NCI-H1417 treated with DMSO at 0.1 percent for 48 hours (cell line): ENCODE measurements at places on chromosomes 4 and X.

DNA sequence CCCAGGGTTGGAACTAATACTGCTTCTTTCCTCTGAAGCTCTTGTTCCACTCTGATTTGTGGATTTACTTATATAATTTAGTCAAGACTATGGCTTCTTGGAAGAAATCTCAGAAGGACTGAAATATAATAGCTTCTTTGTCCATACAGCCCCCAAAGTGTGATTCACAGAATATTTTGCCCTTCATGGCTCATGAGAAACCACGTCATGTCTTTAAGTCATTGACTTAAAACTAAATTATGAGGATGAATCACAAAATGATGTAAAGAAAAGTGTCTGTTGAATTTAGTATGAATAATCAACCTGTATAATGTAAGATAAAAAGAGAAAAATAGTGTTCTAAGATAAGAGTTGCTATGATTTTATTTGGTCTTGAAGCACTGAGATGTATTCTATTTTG lies 43.3 kb upstream of the AGA start:
- no peak for DNase-seq

DNA sequence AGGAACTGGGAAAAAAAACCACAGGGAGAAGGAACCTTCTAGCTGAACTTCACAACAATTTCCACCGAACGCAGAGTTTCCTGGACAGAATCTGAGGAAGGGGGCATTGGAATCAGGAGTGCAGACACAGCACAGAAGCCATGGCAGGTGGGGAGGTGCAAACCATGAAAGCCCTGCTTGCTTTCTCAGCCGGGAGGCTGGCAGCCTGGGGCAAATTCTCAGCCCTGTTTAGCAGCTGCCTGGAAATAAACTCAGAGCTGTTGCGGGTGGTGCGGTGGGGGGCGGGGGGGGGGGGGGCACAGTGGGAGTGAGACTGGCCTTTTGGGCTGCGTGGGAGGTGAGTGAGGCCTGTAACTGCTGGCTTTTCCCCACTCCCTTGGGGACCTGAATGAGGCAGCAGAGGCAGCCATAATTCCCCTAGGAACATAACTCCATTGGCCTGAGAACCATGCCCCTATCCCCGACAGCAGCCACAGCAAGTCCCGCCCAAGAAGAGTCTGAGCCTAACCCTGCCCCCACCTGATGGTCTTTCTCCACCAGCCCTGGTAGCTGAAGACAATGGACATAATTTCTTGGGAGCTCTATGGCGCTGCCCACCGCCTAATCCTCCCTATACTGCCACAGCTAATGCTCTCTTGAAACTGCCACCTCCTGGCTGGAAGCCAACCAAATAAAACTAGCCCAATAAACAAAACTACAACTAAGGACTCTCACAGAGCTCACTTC lies 176.3 kb downstream of the FAM13A start:
- DNase-seq, result no peak

DNA sequence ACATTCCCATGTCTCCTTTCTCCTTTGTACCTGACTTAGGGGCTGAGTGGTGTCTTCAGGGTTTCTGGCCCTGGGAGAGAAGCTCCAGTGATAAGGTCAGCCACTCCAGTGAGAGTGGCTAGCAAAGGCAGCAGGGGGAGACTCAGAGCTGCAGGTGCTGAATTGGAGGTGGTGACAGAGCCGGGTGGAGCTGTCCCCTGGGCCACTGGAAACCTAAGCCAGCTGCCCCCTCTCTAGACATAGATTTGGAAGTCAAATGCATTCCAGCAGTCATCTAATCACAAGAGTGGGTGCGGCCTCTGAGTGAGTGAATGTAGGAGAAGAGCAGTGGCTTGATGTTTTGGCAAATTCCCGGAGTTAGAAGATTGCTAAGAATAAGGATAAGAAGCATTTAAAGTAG lies 28.5 kb downstream of the TRIM2 start:
- DNase-seq, result no peak

- DNase-seq, result no peak
These were observed 21.6 kb downstream of the NYX start for GRCh38 chrX:41468647-41469323.

DNA sequence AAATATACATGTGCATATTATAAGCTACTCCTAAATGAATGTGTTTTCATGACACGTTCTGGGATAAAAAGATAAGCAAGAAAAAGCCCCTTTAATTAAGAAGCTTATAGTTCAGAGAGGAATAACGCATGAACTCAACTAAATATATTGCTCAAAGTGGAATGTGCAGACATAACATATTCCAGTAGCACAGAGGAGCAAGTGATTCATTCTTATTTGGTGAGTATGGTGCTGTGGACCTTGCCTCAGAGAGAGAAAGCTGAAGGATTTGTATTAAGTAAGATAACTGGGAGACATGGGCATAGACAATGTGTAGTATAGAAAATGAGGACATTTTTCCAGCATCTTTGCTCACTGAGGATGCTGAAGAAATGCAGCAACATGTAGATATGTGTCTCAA lies 76.8 kb downstream of the CFAP299 start:
- DNase-seq, result no peak

GRCh38 chr4:112105201-112105969 lies 39.9 kb upstream of the FAM241A start:
- DNase-seq, result no peak

GRCh38 chrX:82218361-82218760 lies 1016.5 kb downstream of the SH3BGRL start:
- DNase-seq, result peak; percentile 0

DNA sequence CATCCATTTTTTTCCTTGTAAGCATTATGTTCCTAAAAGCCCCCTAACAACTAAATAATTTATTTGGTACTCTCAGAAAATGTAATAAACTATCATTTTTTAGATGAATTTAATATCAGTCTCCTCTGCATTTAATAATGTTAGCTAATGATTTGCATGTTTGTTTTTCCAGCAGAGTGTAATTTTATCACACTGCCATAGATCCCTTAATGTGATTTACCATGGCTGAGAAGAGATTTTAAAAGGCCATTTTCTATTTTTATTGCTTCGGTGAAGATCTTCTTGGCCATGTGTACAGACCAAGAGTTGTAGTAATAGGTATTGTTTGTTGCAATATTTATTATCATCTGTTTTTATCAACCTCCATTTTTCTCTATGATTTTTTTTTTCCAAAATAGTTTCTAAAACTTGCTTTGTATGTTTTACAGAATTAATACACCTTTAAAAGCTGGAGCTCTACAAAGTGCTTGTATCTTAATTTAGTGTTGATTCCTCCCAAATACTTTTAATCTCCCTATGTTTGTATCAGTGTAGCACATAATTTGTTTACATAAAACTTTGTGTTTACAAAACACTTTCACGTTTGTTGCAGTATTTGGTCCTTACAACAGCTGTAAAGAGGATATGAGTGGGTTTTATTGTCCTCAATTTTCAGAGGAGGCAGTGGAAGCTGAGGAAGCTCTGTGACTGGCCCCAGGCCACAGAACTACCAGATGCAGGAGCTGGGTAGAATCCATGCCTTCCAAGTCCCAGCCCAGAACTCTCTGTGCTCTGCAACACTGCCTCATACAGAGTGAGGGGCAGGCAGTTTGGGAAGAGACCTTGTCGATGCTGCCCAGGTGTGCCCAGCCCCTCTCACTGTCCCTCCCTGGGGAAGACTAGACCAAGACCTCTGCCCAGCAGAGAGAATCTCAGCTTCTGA lies 58.1 kb downstream of the FAM114A1 start:
- no peak for DNase-seq

DNA sequence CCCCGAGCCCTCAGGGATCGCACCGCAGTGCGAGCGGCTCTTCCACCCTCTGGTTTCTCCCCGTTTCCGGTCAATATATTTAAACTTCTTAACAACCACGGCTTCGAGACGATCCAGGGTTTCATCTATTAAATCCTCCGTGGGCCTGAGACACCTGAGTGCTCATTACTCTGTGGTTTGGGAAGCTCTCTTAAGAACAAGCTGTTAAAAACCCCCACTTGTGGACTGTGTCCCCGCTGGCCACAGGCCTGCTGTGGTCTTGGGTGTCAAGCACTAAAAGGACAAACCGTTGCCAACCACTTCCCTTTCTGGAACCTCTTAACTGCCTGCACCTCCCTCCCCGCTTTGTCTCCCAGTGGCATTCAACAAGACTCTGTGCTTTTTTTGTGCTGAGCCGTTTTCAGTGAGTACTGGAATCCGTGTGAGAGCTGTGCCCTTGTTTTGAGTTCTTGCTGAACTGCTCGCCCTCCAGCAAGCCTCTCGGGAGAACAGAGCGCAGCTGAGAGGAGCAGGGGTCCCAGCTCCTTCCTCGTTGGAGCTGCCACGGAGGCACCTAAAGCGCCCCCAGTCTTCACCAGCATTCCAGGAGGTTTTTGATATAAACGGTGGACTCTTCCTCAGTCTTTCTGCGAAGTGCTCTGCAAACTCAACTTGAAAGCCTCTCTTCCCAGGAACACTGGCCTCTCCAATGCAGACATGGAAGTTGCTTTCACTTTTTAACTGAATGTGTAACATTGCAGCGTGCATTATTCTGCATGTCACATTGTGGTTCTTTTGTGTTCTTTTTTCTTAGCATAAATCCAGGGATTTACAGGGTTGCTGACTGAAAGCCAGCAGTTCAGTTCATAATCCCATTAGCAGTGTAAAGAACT lies 691 bp upstream of the IGFBP7 start:
- no peak for DNase-seq

DNA sequence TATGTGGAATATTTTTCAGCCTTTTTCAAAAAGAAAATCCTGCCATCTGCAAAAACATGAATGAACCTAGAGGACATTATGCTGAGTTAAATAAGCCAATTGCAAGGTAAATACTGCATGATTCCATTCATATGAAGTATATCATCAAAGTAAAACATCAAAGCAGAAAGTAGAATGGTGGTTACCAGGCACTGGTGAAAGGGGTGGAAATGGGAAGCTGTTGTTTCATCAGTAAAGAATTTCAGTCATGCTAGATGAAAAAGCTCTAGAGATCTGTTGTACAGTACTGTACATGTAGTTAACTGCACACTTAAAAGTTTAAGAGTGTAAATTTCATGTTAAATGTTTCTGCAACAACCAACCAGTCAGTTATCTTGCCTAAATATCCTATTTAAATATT lies 196.8 kb upstream of the ADGRL3 start:
- DNase-seq, result no peak

- no peak for DNase-seq
These were observed 1526.1 kb downstream of the STIM2 start for GRCh38 chr4:28386776-28387175.

GRCh38 chrX:155841232-155841631 lies 39.9 kb upstream of the VAMP7 start:
- no peak for DNase-seq

DNA sequence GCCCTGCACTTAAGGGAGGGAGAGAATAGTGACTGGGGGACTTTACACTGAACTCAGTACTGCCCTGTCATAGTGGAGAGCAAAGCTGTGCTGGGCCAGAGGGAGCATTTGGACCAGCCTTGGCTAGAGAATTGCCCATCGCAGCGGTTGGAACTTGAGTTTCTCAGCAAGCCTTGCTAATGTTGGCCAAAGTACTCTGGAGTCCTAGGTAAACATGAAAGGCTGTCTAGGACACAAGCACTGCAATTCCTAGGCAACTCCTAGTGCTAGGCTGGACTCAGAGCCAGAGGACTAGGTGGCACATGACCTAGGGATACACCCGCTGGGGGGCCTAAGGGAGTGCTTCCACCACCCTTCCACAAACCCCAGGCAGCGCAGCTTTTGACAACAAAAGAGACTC lies 15.0 kb downstream of the MED14 start:
- DNase-seq, result no peak
